Activated CD4-positive, alpha-beta T cell treated with anti-CD3 and anti-CD28 coated beads, Interleukin-2, amount 10 ng/mL, durations not matched to agents 7 days and 5 days (primary cell): ENCODE measurements at places on chromosomes 6 and 20. TPM values are rescaled to one million over a fixed set of nuclear protein-coding genes. Genes with fewer than 3 reads are reported as not detected.

- H3K4me3 ChIP-seq, result no peak overlapping the region
- peaks cover 32% of the 10 kb centered on the region for H3K36me3 ChIP-seq
- peaks cover 53% of the 10 kb centered on the region for H3K4me1 ChIP-seq
- H3K27ac ChIP-seq, result no peak overlapping the region
- H3K27me3 ChIP-seq, result no peaks in the 10 kb centered on the region
These were observed 6.4 kb downstream of the FAM83D start for GRCh38 chr20:38932457-38933120.

- no peaks in the 10 kb centered on the region for H3K4me1 ChIP-seq
- H3K36me3 ChIP-seq, result no peaks in the 10 kb centered on the region
- no peak overlapping the region for H3K4me3 ChIP-seq
- DNase-seq, result no peak
- no peaks in the 10 kb centered on the region for H3K27me3 ChIP-seq
- H3K27ac ChIP-seq, result no peak overlapping the region
These were observed 53.3 kb downstream of the ISM1 start for GRCh38 chr20:13274275-13274861.

- DNase-seq, result no peak
- H3K27ac ChIP-seq, result no peak overlapping the region
- H3K27me3 ChIP-seq, result no peaks in the 10 kb centered on the region
- H3K36me3 ChIP-seq, result peaks cover 3% of the 10 kb centered on the region
- peaks cover 8% of the 10 kb centered on the region for H3K4me1 ChIP-seq
- no peak overlapping the region for H3K4me3 ChIP-seq
These were observed 102.4 kb upstream of the SUPT3H start for GRCh38 chr6:45479834-45480751.

DNA sequence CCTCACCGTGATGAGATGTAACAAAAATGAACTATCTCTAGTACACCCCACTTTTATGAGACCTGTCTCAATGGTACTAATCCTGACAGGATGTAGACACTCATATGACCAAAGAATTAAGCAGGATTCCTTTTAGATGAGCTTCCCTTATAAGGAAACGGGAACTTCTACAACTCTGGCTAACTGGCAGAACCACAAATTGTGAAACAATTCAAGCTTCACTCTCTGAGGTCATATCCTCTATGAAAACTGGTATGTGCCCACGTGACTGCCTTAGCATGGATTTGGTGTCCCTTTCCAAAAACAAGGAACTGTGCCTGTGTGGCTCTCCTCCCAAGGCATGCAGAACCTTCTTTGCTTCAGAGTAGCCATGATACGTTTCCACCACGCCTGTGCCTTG lies 14.1 kb upstream of the CPNE5 start:
- no peak overlapping the region for H3K27ac ChIP-seq
- peaks cover 30% of the 10 kb centered on the region for H3K36me3 ChIP-seq
- DNase-seq, result no peak
- H3K27me3 ChIP-seq, result no peaks in the 10 kb centered on the region
- H3K4me3 ChIP-seq, result no peak overlapping the region

GRCh38 chr6:169271158-169271876 lies 17.7 kb upstream of the THBS2 start:
- H3K27ac ChIP-seq, result no peak overlapping the region
- H3K27me3 ChIP-seq, result peaks cover 14% of the 10 kb centered on the region
- DNase-seq, result no peak
- no peaks in the 10 kb centered on the region for H3K4me1 ChIP-seq
- no peak overlapping the region for H3K4me3 ChIP-seq
- no peaks in the 10 kb centered on the region for H3K36me3 ChIP-seq

- H3K4me3 ChIP-seq, result no peak overlapping the region
- DNase-seq, result peak; percentile 34
These were observed 8.6 kb downstream of the AARS2 start for GRCh38 chr6:44304282-44305199.

DNA sequence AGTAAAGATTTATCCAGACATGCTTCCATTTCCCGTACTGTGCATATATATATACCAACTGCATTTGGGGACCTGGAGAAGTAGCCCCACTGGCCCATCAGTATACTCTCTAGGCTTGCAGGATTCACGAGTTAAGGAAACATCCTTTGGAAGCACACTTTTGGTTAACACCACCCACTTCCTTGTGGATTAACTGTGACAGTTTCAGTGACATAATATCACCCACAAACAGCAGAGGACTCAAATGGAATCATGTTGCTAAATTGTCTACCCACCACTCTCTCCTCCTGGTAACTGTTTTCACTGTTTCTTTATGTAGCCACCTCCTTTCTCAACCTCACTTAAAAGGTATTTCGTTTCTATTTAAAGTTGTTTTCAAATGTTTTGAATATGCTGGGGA lies 55.0 kb downstream of the PROKR2 start:
- H3K4me1 ChIP-seq, result no peaks in the 10 kb centered on the region
- DNase-seq, result no peak
- no peaks in the 10 kb centered on the region for H3K36me3 ChIP-seq
- peaks cover 40% of the 10 kb centered on the region for H3K27me3 ChIP-seq
- H3K27ac ChIP-seq, result no peak overlapping the region
- no peak overlapping the region for H3K4me3 ChIP-seq

GRCh38 chr6:12353731-12354130 lies 63.6 kb downstream of the EDN1 start:
- no peak overlapping the region for H3K27ac ChIP-seq
- no peak for DNase-seq
- H3K36me3 ChIP-seq, result no peaks in the 10 kb centered on the region
- H3K4me1 ChIP-seq, result no peaks in the 10 kb centered on the region
- H3K27me3 ChIP-seq, result peaks cover 5% of the 10 kb centered on the region

GRCh38 chr6:33589731-33590530 lies 9.9 kb upstream of the BAK1 start:
- peaks cover 35% of the 10 kb centered on the region for H3K4me1 ChIP-seq
- H3K27ac ChIP-seq, result no peak overlapping the region
- H3K36me3 ChIP-seq, result no peaks in the 10 kb centered on the region
- H3K27me3 ChIP-seq, result peaks cover 2% of the 10 kb centered on the region
- H3K4me3 ChIP-seq, result no peak overlapping the region

GRCh38 chr6:139028215-139028657 lies 309 bp upstream of the ABRACL start:
- no peak overlapping the region for H3K4me3 ChIP-seq
- H3K27ac ChIP-seq, result peak overlapping the region; percentile 98
- DNase-seq, result no peak
- no peaks in the 10 kb centered on the region for H3K27me3 ChIP-seq
- H3K36me3 ChIP-seq, result peaks cover 10% of the 10 kb centered on the region

DNA sequence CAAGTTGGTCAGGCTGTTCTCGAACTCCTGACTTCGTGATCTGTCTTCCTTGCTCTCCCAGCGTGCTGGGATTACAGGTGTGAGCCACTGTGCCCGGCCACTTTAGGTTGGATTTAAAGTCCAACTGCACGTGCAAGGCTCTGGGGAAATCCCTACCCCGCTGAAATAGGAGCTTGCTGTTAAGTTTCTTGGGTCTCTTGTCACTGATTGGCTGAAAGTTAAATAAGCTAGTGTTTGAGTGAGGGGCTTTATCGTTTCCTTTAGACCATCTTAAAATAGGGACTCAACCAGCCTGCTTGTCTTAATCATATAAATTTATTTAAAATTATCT lies 11.1 kb upstream of the SERINC1 start:
- no peaks in the 10 kb centered on the region for H3K4me1 ChIP-seq
- peak overlapping the region; percentile 51 for H3K4me3 ChIP-seq
- no peaks in the 10 kb centered on the region for H3K27me3 ChIP-seq
- DNase-seq, result no peak
- no peaks in the 10 kb centered on the region for H3K36me3 ChIP-seq

DNA sequence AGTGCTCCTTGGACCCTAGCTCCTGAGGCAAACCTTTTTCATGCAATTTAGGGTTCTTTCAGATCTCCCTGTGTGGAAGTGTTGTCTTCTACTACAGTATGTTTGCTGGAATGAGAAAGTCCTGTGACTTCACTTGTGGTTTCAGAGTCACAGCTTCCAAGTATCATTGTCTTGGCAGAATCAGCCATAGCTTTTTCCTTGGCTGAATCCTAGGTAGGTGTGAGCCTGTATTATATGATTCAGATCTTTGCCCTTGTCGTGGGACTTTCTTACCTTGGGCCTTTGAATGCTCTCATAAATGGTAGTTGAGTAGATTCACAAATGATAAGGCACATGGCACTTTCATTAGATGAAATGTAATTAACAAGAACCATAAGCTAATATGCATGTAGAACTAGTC lies 16.5 kb downstream of the CARMIL1 start:
- peaks cover 2% of the 10 kb centered on the region for H3K4me1 ChIP-seq
- no peaks in the 10 kb centered on the region for H3K36me3 ChIP-seq
- DNase-seq, result no peak
- no peak overlapping the region for H3K27ac ChIP-seq
- no peak overlapping the region for H3K4me3 ChIP-seq

- H3K27ac ChIP-seq, result no peak overlapping the region
- DNase-seq, result no peak
- peaks cover 16% of the 10 kb centered on the region for H3K27me3 ChIP-seq
- H3K4me3 ChIP-seq, result no peak overlapping the region
- peaks cover 8% of the 10 kb centered on the region for H3K4me1 ChIP-seq
- no peaks in the 10 kb centered on the region for H3K36me3 ChIP-seq
These were observed 174.4 kb downstream of the SYNE1 start for GRCh38 chr6:152462716-152463115.

- peaks cover 2% of the 10 kb centered on the region for H3K36me3 ChIP-seq
- H3K4me3 ChIP-seq, result peak overlapping the region; percentile 77
- H3K4me1 ChIP-seq, result peaks cover 68% of the 10 kb centered on the region
These were observed 67.3 kb upstream of the ZNF217 start for GRCh38 chr20:53660947-53661381.

DNA sequence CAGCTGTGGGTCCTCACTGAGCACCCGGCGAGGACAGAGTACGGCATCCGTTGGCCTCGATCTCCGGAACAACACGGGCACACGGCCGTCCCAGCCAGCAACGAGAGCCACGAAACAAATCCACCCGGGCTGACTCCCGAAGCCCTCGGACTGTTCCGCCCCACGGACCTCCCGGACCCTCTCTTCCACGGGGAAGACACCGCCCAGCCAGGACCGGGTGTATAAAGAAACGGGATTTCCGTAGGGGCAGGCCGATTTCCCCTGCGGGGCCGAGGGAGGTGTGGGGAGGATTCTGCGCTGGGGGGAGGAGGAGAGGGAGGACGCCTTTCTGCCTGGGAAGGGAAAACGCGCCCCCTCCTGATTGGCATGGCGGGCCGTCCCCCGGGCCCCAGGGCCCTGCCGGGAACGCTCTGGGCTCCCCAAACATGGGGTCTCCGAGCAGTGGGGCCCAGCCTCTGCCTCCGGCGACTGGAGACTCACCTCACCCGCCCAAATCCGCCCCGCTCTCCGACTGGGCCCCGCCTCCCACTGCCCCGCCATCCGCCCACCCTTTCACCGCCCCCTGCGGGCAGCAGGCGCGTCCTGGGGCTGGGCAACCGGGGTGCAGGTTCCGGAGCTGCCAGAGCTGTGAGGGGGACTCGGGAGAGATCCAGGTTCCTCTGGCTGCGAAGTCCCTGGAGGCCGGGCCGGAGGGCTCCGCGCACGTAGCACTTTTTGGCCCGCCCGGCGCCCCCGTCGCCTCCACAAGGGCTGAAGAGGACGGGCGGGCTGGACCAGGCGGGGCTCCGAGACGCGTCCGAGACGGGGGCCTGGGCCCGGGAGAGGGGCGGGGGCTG lies 679 bp upstream of the PPDPF start:
- peak overlapping the region; percentile 67 for H3K4me3 ChIP-seq
- H3K4me1 ChIP-seq, result peaks cover 12% of the 10 kb centered on the region
- H3K27me3 ChIP-seq, result peaks cover 9% of the 10 kb centered on the region

DNA sequence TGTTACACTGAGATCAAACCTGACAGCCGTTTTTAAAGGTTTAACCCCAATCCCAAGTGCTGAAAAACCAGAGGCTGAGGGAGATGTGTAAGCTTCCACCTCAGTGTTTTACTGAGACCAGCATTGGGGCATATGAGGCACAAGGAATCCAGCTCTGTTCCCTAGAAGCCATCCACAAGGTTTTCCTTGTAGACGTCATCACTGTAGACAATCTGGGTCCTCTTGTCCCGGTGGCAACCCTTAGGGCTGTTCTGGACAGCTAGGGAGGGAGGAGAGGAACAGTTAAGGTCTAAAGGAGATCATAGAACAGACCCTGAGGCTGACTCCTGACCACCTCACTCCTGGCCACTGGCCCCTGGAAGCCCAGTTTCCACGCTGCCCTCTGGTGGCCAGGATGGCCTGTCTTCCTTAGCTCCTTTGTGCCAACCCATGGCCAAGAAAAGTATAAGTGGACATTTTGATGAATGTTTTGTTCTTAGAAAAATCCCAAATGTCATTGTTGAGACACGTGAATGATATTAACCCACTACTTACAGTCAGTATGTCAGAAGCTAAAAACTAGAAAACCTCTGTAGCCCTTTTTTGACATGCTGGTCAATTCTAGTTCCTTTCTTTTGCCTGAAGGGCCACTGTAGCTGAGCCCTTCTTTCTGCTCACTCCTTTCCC lies 6.4 kb downstream of the CFB start:
- peak; percentile 44 for DNase-seq
- H3K4me3 ChIP-seq, result no peak overlapping the region
- peaks cover 3% of the 10 kb centered on the region for H3K4me1 ChIP-seq
- H3K27ac ChIP-seq, result no peak overlapping the region

DNA sequence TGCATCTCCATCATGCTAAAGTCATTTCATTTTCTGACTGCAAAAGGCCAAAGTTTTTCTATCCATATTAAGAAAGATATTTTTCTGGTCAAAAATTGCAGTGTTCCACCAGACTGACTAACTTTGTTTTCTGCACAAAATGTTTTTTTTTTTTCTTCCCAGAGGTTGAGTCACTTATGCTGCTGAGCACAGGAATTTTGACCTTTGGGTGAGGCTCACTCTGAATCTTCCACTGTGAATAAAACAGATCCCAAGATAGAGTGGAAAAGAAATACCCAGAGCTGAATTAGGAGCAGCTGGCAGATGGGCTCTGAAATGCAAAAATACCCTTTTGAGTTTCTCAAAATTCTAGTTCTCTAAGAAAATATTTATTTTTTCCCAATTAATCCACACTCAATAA lies 996.8 kb downstream of the KIF16B start:
- no peaks in the 10 kb centered on the region for H3K36me3 ChIP-seq
- H3K4me1 ChIP-seq, result no peaks in the 10 kb centered on the region
- no peak overlapping the region for H3K27ac ChIP-seq
- H3K27me3 ChIP-seq, result no peaks in the 10 kb centered on the region
- DNase-seq, result no peak

LAMA4 gene
- not detected for total RNA-seq

MCHR2 gene
- not detected for total RNA-seq

ZNF391 gene
- total RNA-seq, result 3.2 TPM

OTOR gene
- total RNA-seq, result not detected

LRFN2 gene
- total RNA-seq, result 0.08 TPM
